ENCODE measurements at places on chromosomes 7 and 10. TPM values are rescaled to one million over a fixed set of nuclear protein-coding genes. Genes with fewer than 3 reads are reported as not detected.

The PKD2L1 gene
- polyA plus RNA-seq: not detected

The TMEM229A gene
- not detected for polyA plus RNA-seq

The PSAP gene
- 1,594 TPM for polyA plus RNA-seq

The RARRES2 gene
- polyA plus RNA-seq: 7.0 TPM

The MYL10 gene
- polyA plus RNA-seq: not detected

The PLXNA4 gene
- 0.05 TPM for polyA plus RNA-seq

The CHCHD2 gene
- 349 TPM for polyA plus RNA-seq

The IDI2 gene
- polyA plus RNA-seq: not detected

The CYP3A7 gene
- polyA plus RNA-seq: 0.17 TPM

The DKK1 gene
- 21.9 TPM for polyA plus RNA-seq

- DNase-seq: no peak
Observed at GRCh38 chr7:25595996-25596395, 367.7 kb upstream of the NPVF start.

DNA sequence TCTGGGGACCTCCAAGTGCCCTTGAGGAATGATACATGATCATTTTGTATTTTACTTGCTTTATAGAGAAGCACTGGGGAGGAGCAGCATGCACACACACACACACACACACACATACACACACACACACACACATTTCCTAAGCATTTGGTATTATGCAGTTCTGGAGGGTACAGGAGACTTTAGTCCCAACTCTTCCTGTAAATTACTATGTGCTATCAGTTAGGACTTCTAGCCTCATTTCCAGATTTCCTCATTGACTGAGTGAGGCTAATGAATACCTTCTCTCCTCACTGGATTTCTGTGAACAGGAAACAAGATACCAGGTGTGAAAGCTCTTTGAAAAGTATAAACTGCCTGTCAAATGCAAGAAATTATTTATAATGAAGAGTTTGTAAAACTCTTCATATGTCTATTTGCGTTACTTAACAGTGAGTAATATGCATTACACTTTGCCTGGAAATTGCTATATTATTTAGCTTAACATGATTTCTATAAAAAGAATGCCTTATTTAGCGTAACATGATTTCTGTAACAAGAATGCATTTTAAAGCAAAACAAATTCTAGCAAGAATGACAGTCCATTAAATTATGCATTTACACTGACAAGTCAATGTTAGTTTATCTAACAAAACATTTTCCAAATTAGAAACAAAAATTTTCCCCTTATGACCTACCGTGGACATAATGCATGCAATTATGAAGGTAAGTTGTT is 34.2 kb downstream of the ACTA2 start:
- no peak for DNase-seq

DNA sequence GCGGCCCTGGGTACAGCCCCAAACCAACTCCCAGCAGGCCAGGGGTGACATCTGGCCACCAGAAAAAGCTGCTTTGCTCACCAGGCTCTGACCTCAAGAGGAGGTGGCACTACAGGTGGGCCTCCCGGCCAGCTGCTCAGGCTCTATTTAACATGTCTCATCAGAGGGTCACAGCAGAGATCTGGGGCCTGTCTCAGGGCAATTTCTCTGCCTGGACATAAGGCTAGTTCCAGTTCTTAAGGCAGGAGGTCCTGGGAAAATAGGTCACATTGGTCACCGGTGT is 88.6 kb downstream of the GFRA1 start:
- DNase-seq: no peak

DNA sequence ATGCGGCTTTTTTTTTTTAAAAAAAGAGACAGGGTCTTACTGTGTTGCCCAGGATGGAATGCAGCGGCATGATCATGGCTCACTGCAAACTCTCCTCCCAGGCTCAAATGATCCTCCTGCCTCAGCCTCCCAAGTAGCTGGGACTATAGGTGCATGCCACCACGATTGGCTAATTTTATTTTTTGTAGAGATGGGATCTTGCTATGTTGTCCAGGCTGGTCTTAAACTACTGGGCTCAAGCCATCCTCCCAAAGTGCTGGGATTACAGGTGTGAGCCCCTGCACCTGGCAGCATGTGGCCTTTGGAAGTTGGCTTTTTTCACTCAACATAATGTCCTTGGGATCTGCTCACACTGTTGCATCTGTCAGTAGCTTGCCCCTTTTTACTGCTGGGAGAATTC is 65.1 kb downstream of the AMZ1 start:
- DNase-seq: no peak

DNA sequence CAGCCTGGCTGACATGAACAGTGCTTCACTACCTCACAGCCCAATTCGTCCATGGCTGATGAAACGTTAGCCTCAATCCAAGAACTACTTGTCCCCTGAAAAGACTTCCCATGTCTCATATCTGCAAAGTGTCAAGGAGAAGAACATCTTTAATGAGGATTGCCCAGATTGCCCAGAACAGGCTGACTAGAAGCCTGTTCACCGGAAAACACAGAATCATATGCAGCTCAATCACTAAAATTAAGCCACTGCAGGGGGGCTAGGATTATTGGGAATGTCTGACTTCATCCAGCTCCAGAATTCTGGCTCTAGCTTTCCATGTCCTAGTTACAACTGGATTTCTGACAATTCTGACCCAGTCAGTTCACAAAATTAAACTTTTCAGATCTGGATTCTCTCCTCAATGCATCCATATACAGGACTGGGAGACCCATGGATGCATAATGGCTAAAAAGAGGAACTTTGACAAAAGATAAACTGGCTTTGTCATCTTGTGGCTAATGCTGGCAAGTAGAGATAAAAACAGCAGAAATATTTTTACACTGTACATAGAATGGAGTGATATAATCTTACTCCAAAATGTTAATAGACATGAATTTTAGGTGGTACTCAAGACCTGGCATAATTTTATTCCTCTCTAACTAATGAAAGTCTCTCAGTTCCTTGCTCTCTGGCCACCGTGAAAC is 467.0 kb upstream of the POT1 start:
- no peak for DNase-seq

GRCh38 chr10:16583382-16583781 is 61.7 kb upstream of the C1QL3 start:
- no peak for DNase-seq

DNA sequence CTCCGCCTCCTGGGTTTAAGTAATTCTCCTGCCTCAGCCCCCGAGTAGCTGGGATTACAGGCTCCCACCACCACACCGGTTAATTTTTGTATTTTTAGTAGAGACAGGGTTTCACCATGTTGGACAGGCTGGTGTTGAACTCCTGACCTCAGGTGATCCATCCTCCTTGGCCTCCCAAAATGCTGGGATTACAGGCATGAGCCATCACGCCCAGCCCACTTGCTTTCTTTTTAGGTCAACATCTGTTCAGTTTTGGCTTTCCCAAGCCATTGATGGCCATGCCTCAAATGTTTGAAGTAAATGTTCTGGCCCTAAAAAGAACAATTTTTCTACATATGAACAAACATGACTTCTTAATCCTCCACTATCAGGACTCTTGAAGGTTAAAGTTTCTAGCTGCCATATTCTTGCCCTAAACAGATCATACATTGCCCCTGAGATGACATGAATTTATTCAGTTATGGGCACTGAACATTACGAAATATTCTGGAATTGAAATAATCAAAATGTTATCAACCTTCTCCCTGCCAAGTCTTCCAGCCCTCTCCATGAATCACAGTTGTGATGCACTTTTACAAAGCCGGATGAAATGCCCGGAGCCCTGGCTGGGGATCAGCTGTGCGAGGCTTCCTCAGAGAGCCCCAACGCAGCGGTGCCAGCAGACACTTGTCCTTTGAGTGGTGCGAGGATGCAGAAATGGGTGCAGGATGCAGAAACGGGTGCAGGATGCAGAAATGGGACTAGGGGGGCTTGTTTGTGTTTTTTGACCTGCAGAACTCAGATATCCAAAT is 2.9 kb downstream of the MRLN start:
- no peak for DNase-seq

DNA sequence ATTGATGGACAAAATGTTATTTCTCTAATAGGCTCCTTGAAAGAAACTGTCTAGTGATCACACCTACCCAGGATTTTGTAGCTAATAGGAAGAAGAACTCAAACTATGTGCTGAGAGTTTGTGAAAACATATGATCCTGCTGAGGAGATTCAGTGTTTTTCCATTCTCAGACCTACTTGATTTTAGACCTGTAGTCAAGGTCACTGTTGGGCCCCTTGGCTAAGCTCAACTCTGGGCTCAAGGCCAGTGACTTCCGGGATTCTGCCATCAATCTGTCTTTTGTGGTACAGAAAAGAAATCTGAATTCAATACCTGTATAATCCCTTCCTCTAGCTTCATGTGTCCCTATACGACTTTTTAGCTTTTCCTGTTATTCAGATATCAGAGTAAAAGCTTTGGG is 79.7 kb upstream of the FERD3L start:
- DNase-seq: no peak

DNA sequence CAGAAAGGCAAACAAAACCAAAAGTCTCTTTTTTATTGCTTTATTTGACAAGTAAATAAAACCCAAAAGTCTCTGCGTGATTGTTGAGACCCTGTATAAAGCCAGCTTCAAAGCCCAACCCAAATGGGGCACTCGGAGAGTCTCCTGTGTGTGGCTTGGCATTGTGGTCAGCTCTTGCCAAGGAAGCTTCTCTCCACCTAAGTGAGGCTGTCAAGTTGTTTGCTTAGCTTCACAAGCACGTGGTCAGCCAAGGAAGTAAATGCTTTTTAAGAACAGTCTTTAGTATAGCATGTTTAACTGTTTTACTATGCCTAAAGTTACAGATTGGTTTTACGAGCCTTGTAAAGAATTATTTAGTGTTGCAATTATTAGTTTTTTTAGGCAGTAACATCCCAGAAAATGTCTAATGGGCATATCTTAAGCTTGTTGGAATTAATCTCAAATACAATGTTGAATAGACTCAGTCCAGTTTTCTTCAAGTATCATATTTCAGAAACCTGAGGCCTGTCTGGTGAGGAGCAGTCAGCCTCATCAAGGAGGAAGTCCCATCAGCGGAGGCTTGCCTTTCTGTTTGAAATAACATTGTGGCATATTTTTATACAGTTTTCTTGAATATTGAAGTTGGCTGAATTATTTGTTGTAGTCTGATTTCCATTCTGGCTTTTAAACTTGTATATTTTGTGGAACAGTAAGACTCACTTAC is 144.3 kb downstream of the ANKRD30A start:
- DNase-seq: no peak

DNA sequence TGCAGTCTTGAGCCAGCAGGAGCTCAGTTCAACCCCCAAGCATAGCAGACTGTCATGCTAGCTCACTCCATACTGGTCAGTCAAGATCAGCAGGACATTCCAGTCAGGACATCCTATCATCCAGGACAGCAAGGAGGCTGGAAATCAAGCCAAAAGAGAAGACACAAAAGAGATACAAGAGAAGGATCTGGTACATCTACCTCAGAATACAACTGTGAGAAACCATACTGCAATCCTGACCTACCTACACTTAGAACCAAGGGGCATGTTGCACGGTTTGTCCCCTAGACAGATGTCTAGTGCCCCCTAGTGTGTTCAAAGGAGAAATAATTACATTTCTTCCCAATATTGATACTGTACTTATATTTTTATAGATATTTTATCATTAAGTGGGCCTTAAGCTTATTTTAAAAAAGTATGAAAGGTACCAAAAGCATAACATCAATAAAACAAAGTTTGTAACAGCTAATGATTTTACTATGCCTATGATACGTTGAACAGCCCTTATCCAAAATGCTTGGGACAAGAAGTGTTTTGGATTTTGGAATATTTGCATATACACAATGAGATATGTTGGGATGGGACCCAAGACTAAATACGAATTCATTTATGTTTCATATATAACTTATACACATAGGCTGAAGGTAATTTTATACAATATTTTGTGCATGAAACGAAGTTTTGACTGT is 26.7 kb downstream of the ERCC6 start:
- DNase-seq: no peak

GRCh38 chr10:42836096-42836495 is 53.5 kb downstream of the BMS1 start:
- no peak for DNase-seq

DNA sequence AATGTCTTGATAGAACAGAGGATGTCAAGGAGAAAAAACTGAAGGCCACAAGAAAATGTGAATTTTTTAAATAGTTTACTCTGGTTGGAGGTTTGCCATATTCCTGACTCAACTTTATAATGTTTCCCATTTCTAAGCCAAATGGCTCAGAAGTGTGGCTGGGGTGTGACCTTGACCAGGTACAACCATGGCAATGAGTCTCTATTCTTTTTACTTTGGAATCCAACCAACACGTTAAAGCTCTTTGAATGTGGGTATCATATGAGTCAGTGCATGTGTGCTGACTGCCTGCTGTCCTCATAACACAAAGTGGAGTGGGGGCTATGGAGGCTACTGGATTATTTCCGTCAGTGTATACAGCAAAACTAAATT is 33.5 kb upstream of the DLD start:
- no peak for DNase-seq

DNA sequence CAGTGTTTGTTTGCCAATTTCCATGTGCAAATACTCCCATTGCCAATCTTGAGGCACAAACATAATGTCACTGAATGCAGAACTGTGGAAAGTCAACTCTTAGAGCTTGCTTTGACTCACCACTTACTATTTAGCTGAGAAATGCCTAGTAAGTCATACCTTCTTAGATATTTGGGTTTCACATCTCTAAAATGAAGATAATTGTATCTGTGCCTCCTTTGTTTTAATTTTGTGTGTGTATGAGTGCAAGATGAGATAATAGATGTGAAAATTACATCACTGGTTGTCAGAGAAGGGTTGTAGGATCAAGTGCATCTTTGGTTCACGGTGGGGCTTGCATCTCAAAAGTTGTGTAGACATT is 407.5 kb downstream of the INHBA start:
- DNase-seq: no peak

DNA sequence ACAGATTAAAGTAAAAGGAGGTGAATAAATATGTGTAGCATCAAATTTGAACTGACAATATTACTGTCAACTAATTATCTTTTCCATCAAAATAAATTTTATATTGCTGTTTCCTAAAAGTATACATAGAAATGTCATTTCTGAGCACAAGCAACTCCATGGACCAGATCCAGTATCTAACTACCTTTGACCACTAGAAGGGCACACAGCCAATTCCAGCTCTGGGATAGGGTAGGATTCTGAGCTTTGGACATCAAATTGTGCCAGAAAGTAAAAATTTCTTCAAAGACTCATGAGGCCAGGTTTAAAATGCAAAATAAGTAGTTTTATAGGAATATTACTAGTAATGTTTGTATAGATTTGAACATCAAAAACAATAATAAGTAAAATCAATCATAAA is 29.7 kb downstream of the AKR1C3 start:
- no peak for DNase-seq

- no peak for DNase-seq
Observed at GRCh38 chr7:159091480-159092475, 52.9 kb downstream of the VIPR2 start.
